IMR-90 (cell line): ENCODE measurements at places on chromosomes 5 and 9. TPM values are rescaled to one million over a fixed set of nuclear protein-coding genes. Genes with fewer than 3 reads are reported as not detected.

BTNL9 gene
- not detected in 2 replicates for total RNA-seq

DNA sequence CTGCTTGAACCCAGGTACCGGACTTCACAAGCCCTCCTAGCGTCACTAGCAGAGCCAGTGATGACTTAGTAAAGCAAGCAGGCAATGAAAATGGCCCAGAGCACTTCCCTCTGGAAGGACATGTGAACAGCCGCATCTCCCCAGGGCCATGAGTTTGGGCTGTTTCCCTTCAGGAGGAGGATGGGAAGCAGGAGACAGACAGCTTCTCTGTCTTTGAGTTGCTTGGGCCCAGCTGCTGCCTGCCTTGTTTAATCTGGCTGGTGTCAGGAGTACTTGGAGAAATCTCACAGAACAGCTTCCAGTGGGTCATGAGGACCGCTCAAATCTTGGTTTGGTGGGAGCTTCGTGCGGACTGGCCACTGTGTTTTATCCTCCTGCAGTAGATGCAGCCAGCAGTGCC lies 25.4 kb upstream of the WWC1 start:
- DNase-seq = no peak

DNA sequence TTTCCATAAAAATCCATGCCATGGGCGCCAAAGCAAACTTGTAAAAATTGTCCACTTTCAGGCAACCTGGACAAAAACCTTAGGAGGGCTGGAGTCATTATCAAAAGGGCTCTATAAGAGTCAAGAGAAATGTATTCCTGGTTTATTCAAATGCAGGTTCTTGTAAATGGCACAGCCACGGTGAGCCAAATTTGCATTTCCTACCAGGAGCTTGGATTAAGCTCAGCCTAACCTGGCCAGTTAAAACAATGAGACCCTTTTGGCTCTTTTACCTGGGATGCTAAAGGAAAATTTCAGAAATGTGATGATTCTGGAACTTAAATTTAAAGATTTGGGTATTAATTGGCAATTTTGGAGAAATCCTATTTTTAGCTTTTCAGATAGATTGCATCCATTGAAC lies 8.9 kb upstream of the ZNF474 start:
- DNase-seq = no peak

C1QTNF3 gene
- 0.28 and 1.4 TPM in 2 replicates for total RNA-seq

GLRA1 gene
- not detected in 2 replicates for total RNA-seq

GRCh38 chr9:33294670-33295432 lies 4.5 kb downstream of the NFX1 start:
- no peak for DNase-seq
